ENCODE measurements at places on chromosomes 12 and 14.

GRCh38 chr14:79424462-79424861 is 786.8 kb downstream of the DIO2 start:
- no peak for DNase-seq

DNA sequence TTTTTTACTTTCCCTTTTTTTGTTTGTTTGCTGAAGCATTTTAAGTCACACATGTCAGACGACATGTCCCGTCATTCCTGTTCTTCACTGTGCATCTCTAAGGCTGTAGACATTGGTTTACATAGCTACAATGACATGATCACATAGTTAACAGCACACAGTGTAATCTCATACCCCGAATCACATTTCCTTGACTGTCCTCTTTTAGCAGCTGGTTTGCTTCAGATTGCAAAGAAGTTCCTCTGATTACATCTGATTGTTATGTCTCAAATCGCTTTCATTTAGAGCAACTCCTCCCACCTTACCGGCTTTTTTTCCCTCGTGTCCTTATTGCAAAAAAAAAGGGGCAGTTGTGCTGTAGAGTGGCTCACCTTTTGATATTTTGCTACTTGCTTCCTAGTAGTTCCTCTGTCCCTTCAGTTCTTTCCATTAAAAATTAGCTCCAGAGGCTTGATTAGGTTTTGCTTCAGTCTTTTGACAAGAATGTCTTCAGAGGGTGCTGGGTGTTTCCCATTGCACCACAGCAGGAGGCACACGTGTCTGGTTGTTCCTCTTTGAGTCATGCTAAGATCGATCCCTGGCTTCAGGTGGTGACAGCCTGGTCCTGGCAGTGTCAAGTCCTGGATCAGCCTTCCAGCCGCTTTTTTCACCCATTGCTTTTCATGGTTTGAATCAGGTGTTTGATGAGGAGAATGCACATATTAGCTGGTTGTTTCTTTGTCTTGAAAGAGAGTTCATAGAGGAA is 35.0 kb downstream of the ZNF664 start:
- no peak for DNase-seq

DNA sequence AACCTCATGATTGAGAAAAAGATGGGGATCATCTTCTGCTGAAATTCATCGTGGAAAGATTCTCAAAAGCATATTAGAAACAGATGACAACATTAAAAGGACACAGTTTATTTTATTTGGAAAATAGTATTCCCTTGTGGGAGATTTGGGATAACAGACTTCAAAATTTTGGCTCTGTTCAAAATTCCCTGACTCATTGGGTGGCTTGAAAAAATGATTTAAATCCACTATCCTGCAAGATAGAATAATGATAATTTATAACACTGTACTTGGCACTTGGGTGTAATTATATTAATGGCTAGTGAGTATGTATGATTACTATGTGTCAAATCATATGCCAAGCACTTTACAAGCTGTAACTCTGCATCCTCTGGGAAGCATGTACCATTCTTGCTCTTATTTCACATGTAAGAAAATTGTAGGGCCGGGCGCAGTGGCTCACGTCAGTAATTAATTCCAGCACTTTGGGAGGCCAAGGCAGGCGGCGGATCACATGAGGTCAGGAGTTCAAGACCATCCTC is 128.8 kb downstream of the LMNTD1 start:
- DNase-seq: no peak

DNA sequence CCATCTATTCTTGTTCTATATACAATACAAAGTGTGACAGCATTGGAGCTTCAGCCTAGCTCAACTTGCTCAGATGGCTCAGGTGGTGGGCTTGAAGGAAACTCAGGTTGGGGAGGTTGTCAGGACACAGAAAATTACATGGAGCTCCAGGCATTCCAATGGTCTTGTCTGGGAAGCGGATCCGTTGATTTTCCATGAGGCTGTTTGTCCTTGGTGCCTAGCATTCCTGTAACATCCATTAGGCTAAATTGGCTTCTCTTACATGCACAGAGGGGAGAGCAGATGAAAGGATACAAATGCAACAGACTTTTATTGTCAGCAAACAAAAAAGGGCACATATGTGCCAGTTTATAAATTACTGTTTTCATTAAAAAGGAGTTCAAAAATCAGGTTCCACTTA is 75.5 kb upstream of the OTX2 start:
- DNase-seq: no peak

- no peak for DNase-seq
Measured at GRCh38 chr12:80317307-80317706, 126.7 kb upstream of the PTPRQ start.

GRCh38 chr12:17609153-17609552 is 480.8 kb downstream of the RERGL start:
- no peak for DNase-seq

GRCh38 chr14:84025106-84026012 is 1504.6 kb upstream of the FLRT2 start:
- no peak for DNase-seq

GRCh38 chr12:15605881-15606590 is 183.2 kb downstream of the EPS8 start:
- DNase-seq: no peak

- DNase-seq: no peak
Measured at GRCh38 chr12:70221626-70222025, 21.6 kb upstream of the CNOT2 start.

GRCh38 chr12:123877968-123878367 is 94.7 kb downstream of the CCDC92 start:
- no peak for DNase-seq

DNA sequence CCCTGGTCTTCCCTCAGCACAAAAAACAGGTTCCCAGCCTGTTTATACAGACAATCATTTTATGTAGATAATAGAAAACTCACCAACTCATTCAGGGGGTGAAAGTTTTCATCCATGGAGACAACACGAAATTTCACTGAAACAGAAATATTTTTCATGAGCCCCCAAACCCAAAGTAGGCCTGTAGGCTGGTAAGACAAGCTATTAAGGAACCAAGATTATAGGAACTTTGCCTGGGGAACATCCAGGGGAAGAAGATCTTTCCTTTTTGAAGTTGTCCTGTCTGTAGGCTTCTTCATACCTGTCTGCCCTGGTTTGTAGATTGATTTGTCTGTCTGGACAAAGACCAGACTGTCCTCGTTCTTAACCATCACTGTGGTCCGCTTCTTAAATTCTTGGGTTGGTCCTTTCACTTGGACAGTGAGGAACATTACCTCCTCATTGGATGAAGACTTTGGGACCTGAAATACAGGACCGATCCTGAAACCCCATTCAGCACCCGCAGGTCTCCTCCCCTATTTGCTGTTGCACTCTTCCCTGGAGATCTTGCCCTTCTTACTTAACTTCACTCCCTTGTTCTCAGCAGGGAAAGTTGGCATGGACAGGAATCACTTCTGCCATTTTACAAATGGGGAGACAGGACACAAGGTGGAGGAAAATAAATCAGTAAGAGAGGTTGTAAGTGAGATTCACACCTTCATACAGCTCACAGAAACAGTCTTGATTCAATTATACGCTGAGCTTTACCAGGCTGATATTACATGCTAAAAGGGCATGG is 3.5 kb downstream of the A2M start:
- DNase-seq: no peak

Measured in activated CD8-positive, alpha-beta memory T cell treated with anti-CD3 and anti-CD28 coated beads for 1 hour (primary cell).